Activated CD8-positive, alpha-beta memory T cell treated with anti-CD3 and anti-CD28 coated beads for 1 hour (primary cell): ENCODE measurements at places on chromosomes 5 and 9.

GRCh38 chr5:157326440-157327005 lies 60.6 kb downstream of the CYFIP2 start:
- DNase-seq, result no peak

- DNase-seq, result no peak
These were observed 455.3 kb downstream of the DMRT2 start for GRCh38 chr9:1505489-1505888.

GRCh38 chr9:125600194-125600593 lies 106.8 kb downstream of the MAPKAP1 start:
- DNase-seq, result no peak

GRCh38 chr5:10173716-10174115 lies 76.0 kb downstream of the ATPSCKMT start:
- DNase-seq, result no peak

GRCh38 chr9:133759146-133759900 lies 21.2 kb upstream of the SARDH start:
- no peak for DNase-seq

DNA sequence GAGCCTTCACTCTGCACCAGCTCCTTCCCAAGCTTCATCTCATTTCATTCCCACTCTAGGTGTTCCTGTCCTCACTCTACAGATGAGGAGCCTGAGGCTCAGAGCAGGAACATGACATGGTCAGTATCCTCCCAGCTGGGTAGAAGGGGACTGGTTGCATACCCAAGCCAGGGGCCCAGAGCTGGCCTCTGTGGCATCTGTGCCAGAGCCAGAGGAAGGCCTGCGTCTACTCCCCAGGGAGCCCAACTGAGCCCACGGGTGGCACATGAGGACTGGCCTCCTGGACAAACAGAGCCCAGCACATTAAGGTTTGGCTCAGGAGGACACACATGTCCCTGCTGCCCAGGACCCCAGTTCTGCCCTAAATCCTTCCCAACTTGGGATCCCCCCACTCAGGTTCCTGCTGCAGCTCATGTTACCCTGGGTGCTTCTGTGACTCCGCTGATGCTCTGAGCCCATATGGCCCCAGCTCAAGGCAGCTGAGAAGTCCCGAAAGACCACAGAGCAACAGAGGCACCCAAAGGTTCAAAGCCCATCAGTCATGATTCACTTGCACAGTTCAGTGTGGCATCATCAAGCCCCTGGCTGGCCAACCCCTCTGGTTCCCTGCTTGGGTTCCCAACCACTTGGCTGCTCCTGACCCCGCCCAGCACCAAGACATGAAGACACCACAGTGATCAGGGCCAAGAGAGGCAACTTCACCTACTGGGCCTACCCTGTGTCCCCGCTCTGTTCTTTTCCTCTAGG lies 8.5 kb upstream of the NEURL1B start:
- DNase-seq, result no peak

- DNase-seq, result no peak
These were observed 270.4 kb upstream of the DMRT1 start for GRCh38 chr9:571066-571465.

- no peak for DNase-seq
These were observed 80.4 kb upstream of the ADAMTSL1 start for GRCh38 chr9:18393340-18394130.

DNA sequence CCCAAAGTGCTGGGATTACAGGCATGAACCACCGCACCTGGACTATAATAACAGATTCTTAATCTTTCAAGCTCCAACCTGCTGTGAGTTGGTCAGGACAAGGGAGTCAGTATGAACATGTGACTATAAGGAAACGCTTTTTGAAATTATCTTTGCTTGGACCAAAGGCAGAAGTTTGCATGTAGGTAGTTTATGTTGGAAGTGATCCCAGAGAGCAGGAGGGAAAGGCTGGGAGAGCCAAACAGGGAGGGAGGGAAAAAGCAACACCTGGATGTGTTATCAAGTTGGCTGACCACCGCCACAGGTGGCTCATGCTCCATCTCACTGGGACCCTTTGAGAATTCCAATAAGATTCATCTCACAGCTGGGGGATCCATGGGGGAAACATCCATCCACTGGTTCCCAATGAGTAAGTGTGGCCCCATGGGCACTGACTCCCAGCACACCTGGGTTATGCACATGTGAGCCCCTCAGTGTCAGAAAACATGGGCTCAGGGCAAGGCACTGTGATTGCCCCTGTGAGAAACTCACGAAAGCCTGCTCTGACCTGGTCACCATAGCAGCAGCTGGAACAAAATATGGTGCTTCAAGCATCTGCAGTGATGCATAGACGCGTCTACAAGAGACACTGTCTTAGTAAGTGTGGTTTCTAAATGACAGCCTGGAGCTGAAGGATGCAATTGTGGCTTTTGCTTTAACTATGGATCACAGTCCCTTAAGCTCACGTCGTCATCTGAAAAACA lies 62.1 kb downstream of the ARSB start:
- DNase-seq, result no peak

DNA sequence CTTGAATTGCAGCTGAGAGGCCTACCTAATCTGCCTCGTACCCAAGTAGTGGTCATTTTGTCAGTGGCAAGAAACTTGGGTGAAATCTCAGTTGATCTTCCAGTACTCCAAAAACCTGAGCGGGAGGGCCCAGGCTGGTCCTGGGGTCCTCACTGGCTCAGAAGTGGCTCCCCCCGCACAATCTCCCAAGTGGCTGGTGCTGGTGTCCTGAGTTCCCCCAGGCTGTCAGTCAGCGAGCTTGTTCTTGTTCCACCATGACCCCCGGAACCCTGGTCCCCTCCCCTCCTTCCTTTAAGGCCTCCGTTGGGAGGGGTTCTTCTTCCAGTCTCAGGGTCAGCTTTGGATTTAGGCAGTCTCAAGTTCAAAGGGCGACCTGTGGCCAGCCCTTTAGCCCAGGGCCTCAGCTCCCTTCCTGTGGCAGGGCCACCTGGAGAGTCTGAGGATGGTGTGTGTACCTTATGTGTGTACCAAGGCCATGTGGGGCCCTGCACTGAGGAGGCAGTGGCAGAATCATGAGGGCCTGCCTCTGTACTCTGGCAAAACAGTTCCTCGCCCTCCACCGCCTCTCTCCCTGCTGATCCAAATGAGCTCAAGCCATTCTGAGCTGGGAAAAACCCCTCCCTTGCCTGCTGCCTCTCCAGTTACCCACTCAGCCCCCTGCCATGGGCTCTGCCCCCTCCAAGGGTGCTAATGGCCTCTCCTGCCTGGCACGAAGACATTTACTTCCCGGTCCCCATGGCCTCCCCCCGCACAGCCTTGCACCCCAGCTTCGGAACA lies 4.5 kb upstream of the DBN1 start:
- no peak for DNase-seq

GRCh38 chr5:175896301-175897040 lies 25.1 kb downstream of the CPLX2 start:
- no peak for DNase-seq

GRCh38 chr5:10478436-10478835 lies 36.8 kb downstream of the ROPN1L start:
- DNase-seq, result no peak

- no peak for DNase-seq
These were observed 323.4 kb downstream of the FBXL7 start for GRCh38 chr5:15823398-15823797.

DNA sequence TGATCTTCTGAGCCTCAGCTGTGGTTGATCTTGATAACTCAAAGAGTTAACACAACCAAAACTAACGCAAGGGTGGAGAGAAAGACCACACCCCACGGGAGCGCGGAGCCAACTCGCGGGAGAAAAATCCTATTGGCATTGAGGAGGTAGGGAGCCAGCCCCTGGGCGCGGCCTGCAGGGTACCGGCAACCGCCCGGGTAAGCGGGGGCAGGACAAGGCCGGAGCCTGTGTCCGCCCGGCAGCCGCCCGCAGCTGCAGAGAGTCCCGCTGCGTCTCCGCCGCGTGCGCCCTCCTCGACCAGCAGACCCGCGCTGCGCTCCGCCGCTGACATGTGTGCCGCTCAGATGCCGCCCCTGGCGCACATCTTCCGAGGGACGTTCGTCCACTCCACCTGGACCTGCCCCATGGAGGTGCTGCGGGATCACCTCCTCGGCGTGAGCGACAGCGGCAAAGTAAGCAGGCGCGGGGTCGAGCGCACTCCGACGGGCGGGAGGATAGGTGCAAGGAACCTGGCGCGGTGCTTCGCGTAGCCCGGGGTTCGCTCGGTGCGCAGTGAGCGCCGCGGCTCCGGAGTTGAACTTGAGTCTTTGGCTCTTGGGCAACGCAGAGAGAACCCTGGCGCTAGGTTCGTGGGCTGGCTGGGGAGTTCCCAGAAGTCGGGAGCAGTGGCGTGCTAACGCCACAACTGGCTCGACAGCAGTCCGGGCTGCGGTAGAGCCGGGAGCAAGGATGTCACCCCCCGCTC lies at the start of gene GDA:
GDA (plus strand) TSS at position 210 of the 745 bp plus-strand sequence; CDS start at position 330, 120 bp downstream.
- DNase-seq, result no peak

GRCh38 chr9:38031594-38031993 lies 37.4 kb downstream of the SHB start:
- no peak for DNase-seq

- DNase-seq, result no peak
These were observed 17.4 kb downstream of the PPP6C start for GRCh38 chr9:125172031-125172755.

GRCh38 chr5:58077416-58077815 lies 382.5 kb downstream of the PLK2 start:
- DNase-seq, result no peak

GRCh38 chr5:172418862-172419814 lies 35.2 kb downstream of the SH3PXD2B start:
- no peak for DNase-seq

- no peak for DNase-seq
These were observed 132.6 kb downstream of the PDZD2 start for GRCh38 chr5:31771500-31771899.

GRCh38 chr9:132648283-132648682 lies 21.5 kb downstream of the DDX31 start:
- no peak for DNase-seq

GRCh38 chr9:124216474-124217176 lies 41.1 kb upstream of the NEK6 start:
- DNase-seq, result no peak

- DNase-seq, result no peak
These were observed 5.5 kb downstream of the SLC9A3 start for GRCh38 chr5:518721-519120.

DNA sequence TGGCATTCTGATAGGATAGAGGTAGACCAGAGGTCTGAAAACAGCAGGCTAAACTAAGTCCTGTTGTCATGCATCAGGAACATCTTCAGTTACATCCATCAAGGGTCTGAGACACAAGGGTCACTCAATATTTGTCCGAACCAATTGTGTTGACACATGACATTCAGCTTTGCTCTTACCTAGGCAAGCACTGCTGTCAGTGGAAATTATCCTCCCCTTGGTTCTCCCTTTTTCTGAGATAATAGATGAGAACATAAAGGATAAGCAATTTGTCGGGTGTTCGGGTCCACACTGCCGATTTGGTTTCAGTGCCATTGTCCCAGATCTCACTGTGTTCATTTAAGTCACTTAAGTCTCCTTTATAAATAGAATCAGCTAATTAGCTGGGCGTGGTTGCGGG lies 148.3 kb upstream of the MSX2 start:
- DNase-seq, result no peak

- no peak for DNase-seq
These were observed 336.1 kb downstream of the GLIS3 start for GRCh38 chr9:3963643-3964369.

DNA sequence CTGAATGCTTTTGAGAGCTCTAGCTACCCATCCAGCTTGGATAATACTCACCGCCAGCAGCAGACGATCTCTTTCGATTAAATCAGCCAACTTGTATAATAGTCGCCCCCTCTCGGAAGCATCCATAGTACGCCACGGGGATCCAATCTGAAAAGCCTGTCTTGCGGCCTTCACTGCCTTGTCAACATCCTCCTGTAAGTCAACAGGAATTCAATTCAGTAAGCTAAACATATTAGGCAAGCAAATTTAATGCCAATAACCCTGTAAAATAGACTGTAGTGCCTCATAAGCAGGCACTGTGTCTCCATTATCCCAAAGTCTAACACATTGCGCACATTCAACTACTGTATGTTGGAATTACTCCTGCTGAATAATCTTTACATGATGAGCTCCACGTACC lies 22.0 kb downstream of the ALDH1A1 start:
- no peak for DNase-seq

- DNase-seq, result no peak
These were observed 57.0 kb downstream of the TRPC7 start for GRCh38 chr5:136308212-136308795.
